ELR (cell line): ENCODE measurements at places on chromosomes 16 and 17.

DNA sequence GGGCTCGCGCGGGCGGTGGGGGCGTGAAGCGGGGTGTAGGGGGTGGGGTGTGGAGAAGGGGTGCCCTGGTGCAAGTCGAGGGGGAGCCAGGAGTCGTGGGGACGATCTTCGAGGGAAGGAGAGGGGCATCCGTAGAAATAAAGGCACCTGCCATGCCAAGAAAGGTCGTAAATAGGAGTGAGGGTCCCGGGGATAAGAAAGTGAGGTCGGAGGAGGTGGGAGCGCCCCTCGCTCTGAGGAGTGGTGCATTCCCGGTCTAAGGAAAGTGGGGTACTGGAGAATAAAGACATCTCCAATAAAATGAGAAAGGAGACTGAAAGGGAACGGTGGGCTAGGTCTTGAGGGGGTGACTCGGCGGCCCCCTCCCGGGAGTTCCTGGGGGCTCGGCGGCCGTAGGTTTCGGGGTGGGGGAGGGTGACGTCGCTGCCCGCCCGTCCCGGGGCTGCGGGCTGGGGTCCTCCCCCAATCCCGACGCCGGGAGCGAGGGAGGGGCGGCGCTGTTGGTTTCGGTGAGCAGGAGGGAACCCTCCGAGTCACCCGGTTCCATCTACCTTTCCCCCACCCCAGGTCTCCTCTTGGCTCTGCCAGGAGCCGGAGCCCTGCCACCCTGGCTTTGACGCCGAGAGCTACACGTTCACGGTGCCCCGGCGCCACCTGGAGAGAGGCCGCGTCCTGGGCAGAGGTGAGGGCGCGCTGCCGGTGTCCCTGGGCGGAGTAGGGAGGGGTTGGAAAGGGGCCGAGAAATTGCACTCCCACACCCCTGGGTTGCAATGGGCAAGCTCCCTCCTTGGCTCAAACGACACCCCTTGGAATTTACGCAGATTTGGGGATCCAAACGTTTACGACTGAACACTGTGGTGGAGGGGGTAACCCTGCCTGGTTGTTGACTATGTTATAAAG lies 888 bp downstream of the CDH1 start:
- no peak for DNase-seq

DNA sequence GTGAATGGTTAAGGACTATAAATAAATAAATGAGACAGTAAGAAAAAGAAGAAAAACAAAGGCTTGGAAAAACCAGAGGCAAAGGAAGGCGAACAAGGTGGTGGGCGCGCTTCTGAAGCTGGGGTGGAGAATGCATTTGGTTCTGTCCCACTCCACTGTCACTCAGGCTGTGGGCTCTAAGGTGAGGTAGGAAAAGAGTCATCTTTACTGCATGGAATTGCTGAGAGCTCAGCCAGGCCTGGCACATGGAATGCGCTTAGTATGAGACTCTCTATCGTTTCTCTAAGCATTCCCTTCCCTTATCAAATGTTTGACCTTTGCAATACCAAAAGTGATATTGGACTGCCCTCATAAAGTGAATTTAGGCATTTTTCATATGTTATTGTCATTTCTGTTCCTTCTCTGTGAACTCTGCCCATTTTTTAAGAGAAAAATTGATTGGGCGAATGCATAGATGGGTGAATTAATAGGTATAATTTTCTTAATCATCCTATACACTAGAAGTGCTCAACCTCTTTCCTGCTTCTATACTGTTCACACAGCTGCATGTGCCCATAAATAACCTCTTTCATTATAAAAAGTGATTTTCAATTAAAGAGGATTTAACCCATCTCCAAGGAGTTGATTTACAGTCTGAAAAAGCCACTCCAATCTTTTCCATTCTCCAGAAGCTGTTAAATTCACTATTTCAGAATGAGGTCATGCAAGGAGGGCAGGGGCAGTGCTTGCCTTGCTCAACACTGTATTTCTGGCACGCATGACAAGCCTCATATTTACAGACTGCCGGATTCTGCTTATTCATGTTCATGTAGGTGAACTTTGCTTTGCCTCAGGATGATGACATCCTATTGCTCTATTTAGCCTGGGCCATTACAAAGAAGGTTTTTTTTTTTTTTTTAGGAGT lies 87.7 kb downstream of the MYH10 start:
- DNase-seq = peak; percentile 1

- DNase-seq = no peak
Measured at GRCh38 chr17:73986641-73987177, 216.8 kb upstream of the RPL38 start.

- DNase-seq = no peak
Measured at GRCh38 chr17:27069842-27070508, 223.9 kb upstream of the WSB1 start.

DNA sequence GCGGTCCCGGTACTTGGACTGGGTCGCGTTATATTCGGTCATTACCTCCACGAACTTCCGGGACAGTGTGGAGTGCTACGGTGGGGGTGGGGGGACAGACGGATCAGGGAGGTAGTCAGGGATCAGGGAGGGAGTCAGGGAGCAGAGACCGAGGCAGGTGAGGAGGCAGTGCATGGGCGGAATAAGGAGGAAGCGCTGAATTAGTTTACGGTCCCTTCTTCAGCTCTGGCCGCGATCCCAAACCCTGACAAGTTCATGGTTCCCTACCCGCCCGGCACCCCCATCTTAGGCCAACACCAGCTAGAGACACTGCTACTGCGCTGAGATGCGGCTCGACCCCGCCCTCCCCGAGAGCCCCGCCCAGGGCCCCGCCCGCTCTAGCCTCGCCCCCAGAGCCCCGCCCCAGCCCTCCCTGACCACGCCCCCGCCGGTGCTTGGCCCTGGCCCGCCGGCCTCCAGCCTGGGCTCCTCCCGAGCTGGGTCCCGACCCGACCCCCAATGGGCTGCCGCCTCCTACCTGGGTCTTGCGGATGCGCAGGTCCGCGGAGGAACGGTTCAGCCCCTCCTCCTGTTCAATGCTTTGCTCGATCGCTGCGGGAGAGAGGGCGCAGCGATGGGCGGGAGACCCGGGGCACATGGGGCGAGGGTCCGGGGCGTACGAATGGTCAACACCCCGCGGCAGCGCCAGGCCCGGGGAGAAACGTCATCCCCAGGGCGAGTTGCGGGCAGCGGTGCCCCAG lies 12.1 kb downstream of the HSD3B7 start:
- DNase-seq = peak; percentile 87

GRCh38 chr17:50872710-50873424 lies 6.7 kb upstream of the TOB1 start:
- DNase-seq = peak; percentile 49

DNA sequence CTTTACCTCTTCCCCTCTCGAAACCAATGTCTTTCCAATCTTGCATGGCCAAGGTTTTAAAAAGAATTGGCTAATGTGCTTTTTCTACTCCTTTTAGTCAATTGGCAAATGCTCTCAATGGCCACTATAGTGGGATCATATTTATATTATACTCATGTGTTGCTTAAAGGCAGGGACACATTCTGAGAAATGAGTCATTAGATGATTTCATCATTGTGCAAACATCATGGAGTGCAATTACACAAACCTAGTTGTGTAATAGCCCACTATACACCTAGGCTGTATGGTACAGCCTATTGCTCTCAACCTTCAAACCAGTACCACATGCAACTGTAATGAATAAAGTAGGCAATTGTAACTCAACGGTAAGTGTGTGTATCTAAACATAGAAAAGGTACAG lies 180.9 kb downstream of the HS3ST3A1 start:
- peak; percentile 81 for DNase-seq

DNA sequence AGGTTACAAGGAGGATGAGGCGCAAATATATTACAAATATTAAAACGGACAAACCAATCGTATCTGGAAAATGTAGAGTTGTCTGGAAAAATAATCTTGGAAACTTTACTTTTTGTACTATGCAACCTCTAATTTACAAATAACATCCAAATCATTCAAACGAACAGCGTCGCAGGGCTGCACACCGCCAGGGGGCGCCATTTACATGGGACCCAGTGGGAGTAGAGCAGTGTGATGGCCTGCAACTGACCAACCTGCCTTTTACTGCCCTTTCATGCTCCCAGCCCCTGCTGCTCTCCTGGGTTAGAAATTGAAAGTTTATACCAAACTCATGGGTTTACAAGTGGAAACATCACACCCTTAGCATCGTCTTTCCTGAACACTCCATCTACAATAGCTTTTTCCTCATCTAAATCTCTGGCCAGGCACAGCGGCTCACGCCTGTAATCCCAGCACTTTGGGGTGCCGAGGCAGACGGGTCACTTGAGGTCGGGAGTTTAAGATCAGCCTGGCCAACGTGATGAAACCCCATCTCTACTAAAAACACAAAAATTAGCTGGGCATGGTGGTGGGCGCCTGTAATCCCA lies 10.0 kb downstream of the PITPNC1 start:
- DNase-seq = peak; percentile 76

DNA sequence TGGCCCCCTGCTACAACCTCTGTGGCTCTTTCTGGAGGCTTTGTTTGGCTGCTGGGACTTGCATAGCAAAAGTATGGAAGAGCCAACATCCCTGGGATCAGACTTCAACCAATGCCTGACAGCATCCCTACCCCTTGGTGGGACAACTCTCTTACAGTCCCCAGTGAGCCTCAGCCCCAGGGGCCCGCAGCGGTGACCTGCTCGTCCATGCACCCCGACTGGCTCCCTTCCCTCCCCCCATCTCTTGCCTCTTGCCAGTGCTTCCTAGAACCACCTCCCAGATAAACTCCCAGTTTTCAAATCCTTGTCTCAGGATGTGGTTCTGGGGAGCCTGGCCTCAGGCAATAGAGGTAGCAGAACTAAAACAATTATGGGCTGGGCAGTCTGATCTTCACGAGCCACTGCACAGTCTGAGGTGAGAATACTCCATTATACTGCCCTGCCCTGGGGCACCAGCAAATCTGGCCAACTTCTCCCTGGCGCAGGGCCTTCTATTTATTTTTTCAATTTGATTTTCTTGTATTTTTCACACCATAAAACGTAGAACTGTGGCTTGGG lies 86.6 kb upstream of the BRD7 start:
- no peak for DNase-seq

- peak; percentile 64 for DNase-seq
Measured at GRCh38 chr17:68399638-68400403, 57.5 kb downstream of the WIPI1 start.
